ENCODE measurements at places on chromosomes 12 and 14.

DNA sequence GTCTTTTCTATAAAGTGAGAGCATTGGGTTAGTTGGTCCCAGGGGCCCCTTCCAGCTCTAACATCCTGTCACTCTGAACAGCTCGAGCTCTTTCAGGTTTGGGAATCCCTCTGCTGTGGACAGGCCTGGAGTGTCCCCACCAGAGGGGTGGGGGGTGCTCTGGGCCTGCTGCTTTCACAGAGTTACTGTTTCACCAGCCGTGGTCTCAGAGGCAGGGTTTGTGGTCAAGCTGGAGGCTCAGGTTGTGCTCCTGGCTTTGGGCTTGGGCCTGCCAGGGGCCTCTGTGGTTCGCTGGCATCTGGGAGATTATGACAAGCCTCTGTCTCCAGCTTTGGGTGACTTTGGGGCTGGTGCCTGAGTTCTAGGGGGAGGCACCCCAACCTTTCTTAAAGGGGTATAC is 59.6 kb downstream of the FBXL14 start:
- DNase-seq, result no peak

GRCh38 chr12:12008232-12008850 is 62.4 kb upstream of the BCL2L14 start:
- DNase-seq, result peak; percentile 71

GRCh38 chr14:68694516-68695235 is 98.2 kb downstream of the ZFP36L1 start:
- no peak for DNase-seq

- DNase-seq, result no peak
Observed at GRCh38 chr14:22579881-22580280, 9.1 kb downstream of the DAD1 start.

- no peak for DNase-seq
Observed at GRCh38 chr12:52081263-52081733, 1.8 kb downstream of the SMIM41 start.

GRCh38 chr14:104866451-104867370 is 1.6 kb downstream of the CEP170B start:
- peak; percentile 30 for DNase-seq

DNA sequence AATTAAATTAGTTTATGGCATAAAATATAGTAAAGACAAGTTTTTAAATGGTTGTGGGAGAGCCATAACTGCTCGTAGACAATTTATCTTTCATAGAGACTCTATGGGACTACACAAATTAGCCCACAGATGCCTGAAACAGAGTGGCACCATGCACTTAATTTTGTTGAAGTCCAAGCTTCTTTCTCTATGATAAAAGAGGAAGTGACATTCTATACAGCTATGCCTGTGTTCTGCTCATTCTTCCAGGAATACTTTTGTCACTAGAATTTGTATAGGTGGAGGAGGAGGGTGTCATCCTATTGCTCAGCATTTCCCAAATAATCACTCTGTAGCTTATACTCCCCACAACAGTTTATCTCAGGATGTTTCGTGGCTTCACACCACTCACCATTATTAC is 43.7 kb upstream of the KICS2 start:
- DNase-seq, result no peak

Data from activated naive CD8-positive, alpha-beta T cell treated with anti-CD3 and anti-CD28 coated beads, Interleukin-2, amount 10 ng/mL, durations not matched to agents 7 days and 5 days (primary cell).